ENCODE measurements at places on chromosomes 6 and 20.

DNA sequence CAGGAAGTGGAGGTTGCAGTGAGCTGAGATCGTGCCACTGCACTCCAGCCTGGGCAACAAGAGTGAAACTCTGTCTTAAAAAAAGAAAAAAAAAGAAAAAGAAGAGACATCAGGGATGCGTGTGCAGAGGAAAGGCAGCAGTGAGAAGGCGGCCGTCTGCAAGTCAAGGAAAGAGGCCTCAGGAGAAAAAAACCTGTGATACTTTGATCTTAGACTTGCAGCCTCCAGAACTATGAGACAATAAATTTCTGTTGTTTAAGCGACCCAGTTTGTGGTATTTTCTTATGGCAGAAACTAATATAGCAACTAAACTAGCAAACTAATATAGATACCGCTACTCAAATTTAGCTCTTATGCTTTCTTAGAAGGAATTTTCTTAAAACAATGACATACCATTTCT lies 36.1 kb downstream of the FGD2 start:
- no peak overlapping the region for H3K4me3 ChIP-seq
- H3K27ac ChIP-seq, result no peak overlapping the region
- peaks cover 5% of the 10 kb centered on the region for H3K27me3 ChIP-seq
- DNase-seq, result no peak
- H3K4me1 ChIP-seq, result no peaks in the 10 kb centered on the region

DNA sequence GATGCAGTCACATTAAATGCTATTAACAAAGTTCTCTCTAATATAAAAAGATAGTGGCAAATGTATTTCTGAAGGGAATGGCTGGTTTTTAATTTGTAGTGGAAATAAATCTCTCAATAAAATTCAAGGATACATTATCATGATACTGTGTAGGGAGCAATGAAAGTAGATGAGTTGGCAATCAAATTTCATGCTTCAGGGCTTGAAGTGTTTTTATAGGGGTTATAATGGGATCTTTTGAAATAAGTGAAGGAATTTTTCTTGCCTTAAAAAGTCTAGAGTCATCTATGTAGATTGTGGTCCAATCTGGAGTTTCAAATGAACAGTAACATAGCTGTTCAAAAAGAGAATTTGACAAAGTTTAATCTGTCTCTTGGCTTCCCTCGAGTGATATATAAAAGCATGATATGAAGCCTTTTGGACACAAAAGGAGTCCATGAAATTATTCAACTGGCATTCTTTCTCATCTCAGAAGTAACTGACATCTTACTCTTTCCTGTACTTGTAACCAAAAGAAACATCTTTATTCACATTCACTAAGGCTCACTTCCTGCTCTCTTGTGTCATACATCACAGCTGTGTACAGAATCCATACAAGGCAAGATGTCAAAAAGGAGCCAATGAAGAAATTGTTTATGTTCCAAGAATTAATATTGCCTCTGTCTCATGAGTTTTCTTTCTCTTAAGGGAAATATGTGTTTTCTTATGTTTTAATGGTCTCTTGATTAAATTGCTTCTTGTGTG lies 591.0 kb upstream of the GJE1 start:
- peaks cover 21% of the 10 kb centered on the region for H3K4me1 ChIP-seq
- H3K36me3 ChIP-seq, result no peaks in the 10 kb centered on the region
- H3K27me3 ChIP-seq, result no peaks in the 10 kb centered on the region
- H3K4me3 ChIP-seq, result no peak overlapping the region
- no peak for DNase-seq

- no peak for DNase-seq
- no peak overlapping the region for H3K27ac ChIP-seq
- H3K36me3 ChIP-seq, result peaks cover 4% of the 10 kb centered on the region
- peaks cover 4% of the 10 kb centered on the region for H3K27me3 ChIP-seq
Observed at GRCh38 chr6:149064660-149065015, 252.9 kb upstream of the TAB2 start.

DNA sequence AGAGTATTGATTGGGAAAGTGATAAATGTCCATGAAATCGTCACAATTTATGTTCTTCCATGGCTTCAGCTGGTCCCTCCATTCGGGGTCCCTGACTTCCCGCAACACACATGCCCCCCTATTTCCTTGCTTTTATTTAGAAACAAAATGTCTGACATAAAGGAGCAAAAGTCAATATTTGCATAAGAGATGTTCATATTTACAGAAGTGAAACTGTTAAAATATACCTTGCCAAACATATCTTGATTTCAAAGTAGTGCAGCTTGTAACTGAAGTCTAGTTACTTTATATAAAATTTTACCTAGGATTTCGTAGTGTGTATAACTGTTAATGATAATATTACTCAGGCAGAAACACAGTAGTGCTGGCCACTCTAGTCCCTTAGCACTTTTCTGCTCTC lies 548.9 kb upstream of the ADGRB3 start:
- no peak overlapping the region for H3K4me3 ChIP-seq
- no peak for DNase-seq
- no peaks in the 10 kb centered on the region for H3K4me1 ChIP-seq
- no peaks in the 10 kb centered on the region for H3K36me3 ChIP-seq

GRCh38 chr6:52661551-52661950 lies 9.4 kb upstream of the TMEM14A start:
- H3K27me3 ChIP-seq, result no peaks in the 10 kb centered on the region
- no peaks in the 10 kb centered on the region for H3K4me1 ChIP-seq
- H3K36me3 ChIP-seq, result peaks cover 11% of the 10 kb centered on the region
- H3K4me3 ChIP-seq, result no peak overlapping the region
- no peak overlapping the region for H3K27ac ChIP-seq

DNA sequence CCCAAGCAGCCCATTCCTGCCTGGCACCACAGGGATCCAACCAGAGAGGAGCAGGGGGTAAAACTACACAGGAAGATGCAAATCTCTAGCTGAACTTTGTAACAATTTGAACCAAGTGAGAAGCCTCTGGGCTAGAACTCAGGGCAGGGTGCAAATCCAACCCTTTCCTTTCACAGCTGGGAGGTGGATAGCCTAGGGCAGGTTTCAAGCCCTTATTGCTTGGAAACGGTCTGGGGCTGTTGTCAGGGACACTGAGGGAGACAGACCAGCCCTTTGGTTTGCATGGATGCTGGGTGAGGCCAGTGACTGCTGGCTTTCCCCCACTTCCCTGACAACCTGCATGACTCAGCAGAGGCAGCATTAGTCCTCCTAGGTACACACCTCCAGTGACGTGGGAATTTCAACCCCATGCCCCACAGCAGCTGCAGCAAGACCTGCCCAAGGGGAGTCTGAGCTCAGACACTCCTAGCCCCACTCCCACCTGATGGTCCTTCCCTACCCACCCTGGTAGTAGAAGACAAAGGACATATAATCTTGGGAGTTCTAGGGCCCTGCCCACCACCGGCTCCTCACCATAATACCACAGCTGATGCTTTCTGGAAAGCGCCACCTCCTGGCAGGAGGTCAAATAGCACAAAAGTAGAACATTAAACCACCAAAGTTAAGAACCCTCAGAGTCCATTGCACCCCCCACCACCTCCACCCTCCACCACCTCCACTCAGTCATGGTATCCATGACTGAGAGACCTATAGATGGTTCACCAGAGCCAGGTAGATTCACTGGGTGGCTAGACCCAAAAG lies 797.7 kb upstream of the MAN1A1 start:
- H3K4me1 ChIP-seq, result no peaks in the 10 kb centered on the region
- no peaks in the 10 kb centered on the region for H3K36me3 ChIP-seq
- peaks cover 4% of the 10 kb centered on the region for H3K27me3 ChIP-seq
- DNase-seq, result no peak
- no peak overlapping the region for H3K27ac ChIP-seq

- no peak overlapping the region for H3K4me3 ChIP-seq
- DNase-seq, result no peak
- H3K4me1 ChIP-seq, result no peaks in the 10 kb centered on the region
- H3K36me3 ChIP-seq, result no peaks in the 10 kb centered on the region
- no peak overlapping the region for H3K27ac ChIP-seq
Observed at GRCh38 chr20:43752561-43753301, 25.9 kb upstream of the GTSF1L start.

- H3K36me3 ChIP-seq, result no peaks in the 10 kb centered on the region
- no peak overlapping the region for H3K27ac ChIP-seq
- peaks cover 91% of the 10 kb centered on the region for H3K27me3 ChIP-seq
Observed at GRCh38 chr6:41535766-41536165, 10.4 kb upstream of the FOXP4 start.

DNA sequence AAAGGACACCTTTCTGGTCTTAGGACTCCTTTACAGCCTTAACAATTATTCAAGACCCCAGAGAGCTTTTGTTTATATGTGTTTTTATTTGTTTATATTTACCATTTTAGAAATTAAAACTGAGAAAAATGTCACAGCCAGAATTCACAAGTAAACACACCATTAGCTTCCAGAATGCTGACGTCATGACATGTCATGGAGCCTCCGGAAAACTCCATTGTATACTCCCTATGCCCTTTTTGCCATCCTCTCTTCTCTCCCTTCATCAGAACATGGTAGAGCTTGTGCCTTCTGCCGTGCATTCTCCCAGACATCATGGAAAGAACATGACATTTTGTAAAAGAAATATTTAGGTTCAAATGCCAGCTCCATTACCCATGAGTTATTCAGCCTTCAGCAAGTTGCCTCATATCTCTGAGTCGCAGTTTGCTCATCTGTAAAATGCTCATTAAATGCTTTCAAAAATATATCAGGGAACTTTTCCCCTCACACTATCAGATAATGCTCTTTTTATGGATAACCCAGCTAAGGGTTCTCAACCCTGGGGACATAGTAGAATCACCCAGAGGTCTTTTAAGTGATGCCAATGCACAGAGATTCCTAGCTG lies 27.8 kb downstream of the TNFAIP3 start:
- DNase-seq, result no peak
- no peaks in the 10 kb centered on the region for H3K4me1 ChIP-seq
- H3K27ac ChIP-seq, result no peak overlapping the region
- peaks cover 4% of the 10 kb centered on the region for H3K36me3 ChIP-seq

GRCh38 chr20:36147690-36148089 lies 6.8 kb upstream of the EPB41L1 start:
- H3K36me3 ChIP-seq, result no peaks in the 10 kb centered on the region
- H3K27me3 ChIP-seq, result peaks cover 10% of the 10 kb centered on the region
- no peak overlapping the region for H3K27ac ChIP-seq
- peaks cover 43% of the 10 kb centered on the region for H3K4me1 ChIP-seq

DNA sequence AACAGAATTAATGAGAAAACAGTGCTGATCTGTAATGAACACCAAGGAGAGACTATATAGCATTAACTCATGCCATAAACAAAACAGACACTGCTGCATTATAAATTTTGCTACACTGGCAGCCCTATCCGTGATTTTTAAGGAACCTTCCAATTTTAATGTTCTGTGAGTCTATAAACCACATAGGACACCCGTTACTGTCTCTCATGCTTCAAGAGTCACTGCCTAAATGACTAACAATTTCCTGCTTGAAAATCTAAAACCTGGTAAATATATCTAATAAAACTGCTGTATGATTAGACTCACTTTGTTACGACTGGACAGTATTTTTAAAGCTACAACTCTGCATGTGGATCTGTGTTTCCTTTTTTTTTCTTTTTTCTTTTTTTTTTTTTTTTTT lies 8.7 kb downstream of the CHD6 start:
- no peak overlapping the region for H3K4me3 ChIP-seq
- H3K4me1 ChIP-seq, result peaks cover 12% of the 10 kb centered on the region
- no peak for DNase-seq
- no peaks in the 10 kb centered on the region for H3K27me3 ChIP-seq
- no peak overlapping the region for H3K27ac ChIP-seq
- peaks cover 39% of the 10 kb centered on the region for H3K36me3 ChIP-seq

- no peaks in the 10 kb centered on the region for H3K36me3 ChIP-seq
- no peak overlapping the region for H3K4me3 ChIP-seq
- peaks cover 8% of the 10 kb centered on the region for H3K4me1 ChIP-seq
- H3K27ac ChIP-seq, result no peak overlapping the region
- no peaks in the 10 kb centered on the region for H3K27me3 ChIP-seq
- DNase-seq, result peak; percentile 28
Observed at GRCh38 chr20:10090588-10091166, 55.9 kb downstream of the ANKEF1 start.

- no peaks in the 10 kb centered on the region for H3K27me3 ChIP-seq
- H3K4me3 ChIP-seq, result no peak overlapping the region
- no peaks in the 10 kb centered on the region for H3K36me3 ChIP-seq
- H3K4me1 ChIP-seq, result no peaks in the 10 kb centered on the region
- no peak overlapping the region for H3K27ac ChIP-seq
Observed at GRCh38 chr6:156161471-156161870, 615.7 kb upstream of the ARID1B start.

GRCh38 chr6:43627008-43627825 lies 1.8 kb downstream of the GTPBP2 start:
- DNase-seq, result no peak
- peaks cover 43% of the 10 kb centered on the region for H3K36me3 ChIP-seq
- H3K4me1 ChIP-seq, result peaks cover 33% of the 10 kb centered on the region
- no peaks in the 10 kb centered on the region for H3K27me3 ChIP-seq
- peak overlapping the region; percentile 99 for H3K4me3 ChIP-seq

DNA sequence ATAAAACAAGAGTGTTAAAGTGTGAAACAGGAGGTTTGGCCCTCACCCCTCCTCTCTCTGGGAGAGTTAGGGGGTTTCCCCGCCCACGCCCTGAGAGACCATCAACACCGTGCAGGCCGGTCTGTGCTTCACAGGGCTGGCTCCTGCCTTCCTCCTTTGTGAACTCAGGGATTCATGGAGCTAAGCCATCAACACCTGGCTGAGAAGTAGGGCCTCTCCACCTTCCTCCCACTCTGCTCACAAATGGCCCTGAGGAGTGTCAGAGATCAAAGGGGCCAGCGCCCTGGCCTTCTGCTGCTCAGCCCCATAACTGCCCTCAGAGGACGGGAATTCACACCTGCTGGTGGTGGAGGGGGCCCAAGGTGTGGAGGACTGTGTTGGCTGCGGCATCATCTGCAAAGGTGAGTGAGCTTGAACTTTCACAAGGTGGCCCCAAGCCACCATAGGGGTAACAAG lies 88.6 kb downstream of the PSMB1 start:
- H3K4me1 ChIP-seq, result peaks cover 32% of the 10 kb centered on the region
- no peak for DNase-seq
- H3K36me3 ChIP-seq, result peaks cover 9% of the 10 kb centered on the region
- no peak overlapping the region for H3K27ac ChIP-seq
